NCI-H2081 (cell line): ENCODE measurements at places on chromosomes 7 and 10.
A peak's percentile ranks its signal among the peaks of the same experiment; 100 is the strongest.

GRCh38 chr10:117163061-117163953, 25.2 kb upstream of the VAX1 start:
- DNase-seq, result no peak

- DNase-seq, result no peak
Measured at GRCh38 chr7:94649450-94649849, 6.5 kb downstream of the SGCE start.

DNA sequence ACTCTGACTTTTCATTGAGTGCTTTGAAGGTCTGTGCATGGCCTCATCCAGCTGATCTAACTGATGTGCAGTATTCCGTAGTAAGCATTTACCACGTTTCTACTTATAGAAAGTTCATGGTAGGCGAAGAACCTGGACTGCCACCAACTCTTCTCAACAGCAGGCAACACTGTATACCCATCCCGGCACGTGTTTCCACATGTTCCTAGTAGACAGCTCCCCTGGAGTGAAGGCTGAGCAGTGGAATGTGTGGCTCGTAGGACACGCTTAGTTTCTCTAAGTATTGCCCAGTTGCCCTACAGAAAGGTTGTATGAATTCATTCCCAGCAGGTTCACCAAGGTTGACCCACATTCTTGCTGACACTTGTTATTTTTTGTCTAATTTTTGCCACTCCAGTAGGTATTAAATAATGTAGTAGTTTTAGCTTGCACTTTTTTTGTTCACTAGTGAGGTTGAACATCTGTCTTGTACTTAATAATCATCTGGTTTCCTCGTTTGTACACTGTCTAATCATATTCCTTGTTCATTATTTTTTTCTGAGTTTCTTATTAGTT, 15.2 kb downstream of the PROSER2 start:
- no peak for DNase-seq

- no peak for DNase-seq
Measured at GRCh38 chr10:60536529-60537114, 146.9 kb upstream of the ANK3 start.

DNA sequence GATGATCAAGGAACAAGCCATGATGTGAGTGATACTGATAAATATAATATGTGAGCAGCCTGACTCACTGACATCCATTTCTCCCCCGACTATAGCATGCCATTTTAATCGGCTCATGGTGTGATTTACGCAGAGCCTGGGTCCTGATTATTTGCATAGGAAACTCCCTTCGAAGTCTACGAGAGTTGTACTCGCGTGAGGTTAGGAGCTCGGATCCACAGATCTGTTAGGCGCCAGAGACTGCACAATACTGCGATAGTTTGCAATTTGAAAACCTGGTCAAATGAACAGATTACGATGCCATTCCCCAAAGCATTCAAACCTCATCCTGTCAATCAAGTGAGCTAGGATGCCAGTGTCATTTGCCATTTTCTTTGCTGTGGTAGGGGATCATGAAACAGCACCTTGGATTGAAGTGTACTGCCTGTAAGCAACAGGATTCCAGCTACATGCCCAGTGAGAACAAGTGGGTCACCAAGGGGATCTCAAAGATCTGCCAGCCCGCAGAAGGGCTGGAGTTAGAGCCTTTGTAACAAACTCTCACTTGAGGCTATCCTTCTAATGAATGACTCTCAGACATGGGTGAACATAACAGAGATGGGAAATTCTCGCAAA, 158.3 kb downstream of the FRMD4A start:
- DNase-seq, result no peak

DNA sequence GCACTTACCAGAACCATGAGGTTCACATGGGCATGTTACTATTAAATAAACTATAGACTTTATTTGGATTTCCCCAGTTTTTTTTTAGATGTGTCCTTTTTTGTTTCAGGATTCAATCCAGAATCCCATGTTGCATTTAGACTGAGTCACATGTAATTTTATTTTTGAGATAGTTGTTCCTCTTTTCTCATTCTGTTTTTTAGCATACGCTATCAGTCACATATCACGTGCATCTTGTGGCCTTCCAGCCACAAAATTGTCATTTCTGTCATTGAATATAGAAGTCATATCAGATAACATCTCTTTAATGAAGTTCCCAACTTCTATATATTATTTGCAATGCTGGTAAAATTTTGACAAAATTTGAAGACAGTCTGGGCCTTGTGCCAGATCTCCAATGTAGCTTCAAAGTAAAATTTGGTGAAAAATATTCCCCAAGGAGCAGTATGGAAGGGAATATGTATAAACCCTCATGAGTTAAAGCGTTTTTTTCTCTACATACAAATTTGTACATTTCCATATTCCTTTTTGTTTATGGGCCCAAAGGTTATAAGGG, 132.3 kb upstream of the MKI67 start:
- no peak for DNase-seq

- DNase-seq, result no peak
Measured at GRCh38 chr10:87538092-87539015, 33.7 kb downstream of the MINPP1 start.

DNA sequence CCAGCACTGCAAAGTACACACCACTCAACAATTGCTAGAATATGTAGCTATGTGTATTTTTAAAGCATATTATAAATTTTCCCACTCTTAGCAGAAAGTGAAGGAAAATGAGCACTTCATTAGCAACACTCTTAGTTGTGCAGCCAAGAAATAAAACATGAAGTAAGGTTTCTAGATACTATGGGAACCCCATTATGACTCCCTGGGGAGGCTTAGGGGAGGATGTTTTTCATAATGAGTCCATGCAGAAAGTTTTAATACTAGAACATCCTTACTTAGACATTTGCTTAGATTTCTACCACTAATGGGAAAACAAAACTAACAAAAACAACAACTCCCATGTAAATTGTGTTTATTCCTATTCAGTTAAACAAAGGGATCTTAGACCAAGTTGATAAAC, 148.4 kb upstream of the HDAC9 start:
- no peak for DNase-seq

DNA sequence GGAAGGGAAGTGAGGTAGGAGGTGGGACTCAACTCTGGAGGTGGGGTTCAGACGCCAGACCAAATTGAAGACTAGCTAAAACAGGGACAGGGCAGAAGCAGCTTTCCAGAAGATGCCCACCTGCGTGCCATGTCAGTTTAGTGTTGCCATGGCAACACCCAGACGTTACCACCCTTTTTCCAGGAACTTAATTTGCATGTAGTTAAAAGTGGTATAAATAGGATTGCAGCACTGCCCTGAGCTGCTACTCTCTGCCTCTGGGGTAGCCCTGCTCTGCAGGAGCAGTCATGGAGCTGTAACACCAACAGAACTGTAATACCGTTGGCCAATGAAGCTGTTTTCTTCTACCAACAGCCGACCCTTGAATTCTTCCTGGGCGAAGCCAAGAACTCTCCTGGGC, 93.8 kb downstream of the PRKCQ start:
- DNase-seq, result no peak

- no peak for DNase-seq
Measured at GRCh38 chr10:47444047-47444446, 39.9 kb downstream of the ANXA8 start.

DNA sequence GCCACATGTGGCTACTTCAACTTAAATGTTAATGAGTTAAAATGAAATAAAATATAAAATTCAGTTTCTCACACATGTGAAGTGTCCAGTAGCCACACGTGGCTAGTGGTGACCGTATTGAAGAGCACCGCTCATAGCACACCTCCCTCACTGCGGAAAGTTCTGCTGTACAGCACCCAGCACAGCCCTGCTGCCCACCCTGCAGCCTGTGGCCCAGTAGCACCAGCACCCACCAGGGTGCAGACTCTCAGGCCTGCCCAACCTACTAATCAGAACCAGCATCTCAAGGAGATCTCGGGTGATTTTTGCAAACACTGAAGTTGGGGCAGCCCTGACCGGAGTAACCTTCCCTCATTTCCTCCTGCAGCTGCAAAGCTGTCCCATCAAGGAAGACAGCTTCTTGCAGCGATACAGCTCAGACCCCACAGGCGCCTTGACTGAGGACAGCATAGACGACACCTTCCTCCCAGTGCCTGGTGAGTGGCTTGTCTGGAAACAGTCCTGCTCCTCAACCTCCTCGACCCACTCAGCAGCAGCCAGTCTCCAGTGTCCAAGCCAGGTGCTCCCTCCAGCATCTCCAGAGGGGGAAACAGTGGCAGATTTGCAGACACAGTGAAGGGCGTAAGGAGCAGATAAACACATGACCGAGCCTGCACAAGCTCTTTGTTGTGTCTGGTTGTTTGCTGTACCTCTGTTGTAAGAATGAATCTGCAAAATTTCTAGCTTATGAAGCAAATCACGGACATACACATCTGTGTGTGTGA, 162.8 kb upstream of the LANCL2 start:
- no peak for DNase-seq

GRCh38 chr7:117435475-117436043, 8.3 kb upstream of the ASZ1 start:
- DNase-seq, result no peak

DNA sequence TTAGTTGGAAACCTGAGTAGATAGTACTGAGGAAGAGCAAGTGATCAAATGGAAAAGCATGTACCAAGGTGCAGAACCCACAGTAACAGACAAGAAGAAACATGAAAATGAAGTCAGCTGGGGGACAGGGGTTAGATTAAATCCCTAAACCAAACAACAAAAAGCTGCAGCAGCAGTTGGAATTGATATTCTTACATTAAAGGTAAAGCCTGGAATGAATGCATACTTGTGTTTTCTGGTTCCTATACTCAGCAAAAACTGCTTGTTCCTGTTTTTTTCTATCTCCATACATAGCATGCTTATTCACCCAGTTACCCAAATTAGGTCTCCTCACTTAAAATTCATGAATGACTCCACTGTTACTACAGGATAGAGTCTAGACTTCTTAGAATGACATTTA, 92.4 kb downstream of the TPST1 start:
- no peak for DNase-seq

DNA sequence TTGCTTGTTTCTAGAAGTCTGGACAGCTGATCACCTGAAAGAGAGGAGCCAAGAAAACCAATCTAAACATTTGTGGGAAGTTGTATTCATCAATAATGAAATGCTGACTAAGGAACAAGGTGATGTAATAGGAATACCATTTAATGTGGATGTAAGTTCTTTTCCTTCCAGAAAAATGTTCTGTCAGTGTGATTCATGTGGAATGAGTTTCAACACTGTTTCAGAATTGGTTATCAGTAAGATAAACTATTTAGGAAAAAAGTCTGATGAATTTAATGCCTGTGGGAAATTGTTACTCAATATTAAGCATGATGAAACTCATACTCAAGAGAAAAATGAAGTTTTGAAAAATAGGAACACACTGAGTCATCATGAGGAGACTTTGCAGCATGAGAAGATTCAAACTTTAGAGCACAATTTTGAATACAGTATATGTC, 39.8 kb upstream of the ZNF37A start:
- no peak for DNase-seq

GRCh38 chr10:91683975-91684374, 51.1 kb upstream of the PPP1R3C start:
- no peak for DNase-seq

DNA sequence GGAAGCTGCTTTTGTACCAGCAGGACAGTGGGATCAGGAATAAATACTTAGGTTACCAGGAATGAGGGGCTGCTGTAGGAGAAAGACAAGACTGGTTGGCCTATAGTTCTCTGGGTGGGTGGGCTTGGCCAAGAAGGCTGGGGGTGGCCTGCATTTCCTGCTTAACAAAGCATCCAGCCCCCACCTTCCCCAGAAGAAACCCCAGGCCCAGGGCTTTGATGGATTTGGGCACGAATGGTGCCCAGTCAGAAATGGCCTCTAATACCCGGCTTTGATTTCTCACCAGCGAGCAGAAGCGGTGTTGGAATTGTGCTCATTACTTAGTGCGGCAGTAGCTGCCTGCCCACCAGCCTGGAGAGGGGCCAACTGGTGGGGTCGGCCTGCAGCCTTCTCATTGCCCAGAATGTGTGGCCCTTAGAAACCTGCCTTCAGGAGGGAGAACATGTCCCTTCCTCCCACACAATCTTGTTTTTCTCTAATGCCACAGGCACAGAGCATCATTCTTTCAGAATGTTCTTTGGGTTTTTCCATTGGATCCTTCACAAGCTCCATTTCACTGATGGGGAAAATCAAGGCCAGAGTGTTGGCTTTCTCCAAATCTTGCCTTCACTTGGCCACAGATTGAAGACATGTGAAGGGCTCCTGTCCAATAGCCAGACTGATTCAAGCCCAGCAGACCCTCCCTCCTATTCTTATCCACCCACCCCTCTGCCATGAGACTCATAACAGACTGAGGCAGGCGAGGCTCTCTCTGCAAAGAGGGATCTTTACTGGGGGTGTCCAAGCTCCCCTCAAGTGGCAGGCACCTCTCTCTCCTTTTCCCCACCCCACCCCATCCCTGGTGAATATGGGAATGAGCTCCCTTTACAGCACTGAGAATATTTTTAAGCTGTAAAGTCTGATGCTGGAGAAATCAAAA, 2.5 kb downstream of the UNC5B start:
- DNase-seq, result no peak

GRCh38 chr7:140828741-140829140, 96.0 kb downstream of the BRAF start:
- DNase-seq, result no peak

DNA sequence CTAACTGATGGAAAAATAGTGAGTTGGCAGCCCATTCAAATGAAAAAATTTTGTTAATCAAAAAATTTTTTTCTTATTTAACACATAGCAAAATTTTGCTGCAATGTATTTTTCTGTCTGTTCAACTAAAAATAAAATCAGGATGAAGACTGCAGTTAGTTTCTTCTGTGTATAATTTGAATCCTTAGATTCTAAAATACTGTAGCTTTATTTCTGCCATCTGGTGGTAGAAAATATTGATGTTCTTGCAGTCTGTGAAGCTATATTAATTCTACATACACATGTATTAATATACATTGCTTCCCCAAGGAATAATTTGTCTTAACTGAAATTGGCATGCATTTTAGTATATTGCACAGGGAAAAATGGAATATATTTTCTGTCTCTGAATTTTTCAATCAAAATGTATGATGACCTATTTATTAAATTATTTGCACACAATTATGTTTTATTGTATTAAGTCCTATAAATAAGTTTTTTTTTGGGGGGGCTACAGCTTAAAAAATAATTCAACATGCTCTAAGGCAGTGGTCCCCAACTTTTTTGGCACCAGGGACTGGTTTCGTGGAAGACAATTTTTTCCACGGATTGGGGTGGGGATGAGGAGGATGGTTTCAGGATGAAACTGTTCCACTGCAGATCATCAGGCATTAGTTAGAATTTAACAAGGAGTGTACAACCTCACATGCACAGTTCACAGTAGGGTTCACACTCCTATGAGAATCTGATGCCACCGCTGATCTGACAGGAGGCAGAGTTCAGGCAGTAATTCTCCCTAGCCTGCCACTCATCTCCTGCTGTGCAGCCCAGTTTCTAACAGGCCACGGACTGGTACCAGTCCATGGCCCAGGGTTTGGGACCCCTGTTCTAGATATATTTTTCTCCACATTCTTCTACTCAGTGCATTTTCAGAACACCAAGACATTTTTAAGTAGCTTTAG, 119.4 kb downstream of the GNAT3 start:
- DNase-seq, result peak; percentile 73

GRCh38 chr7:123996327-123996625, 36.6 kb downstream of the TMEM229A start:
- no peak for DNase-seq
